ENCODE measurements at places on chromosomes 7 and 10.

DNA sequence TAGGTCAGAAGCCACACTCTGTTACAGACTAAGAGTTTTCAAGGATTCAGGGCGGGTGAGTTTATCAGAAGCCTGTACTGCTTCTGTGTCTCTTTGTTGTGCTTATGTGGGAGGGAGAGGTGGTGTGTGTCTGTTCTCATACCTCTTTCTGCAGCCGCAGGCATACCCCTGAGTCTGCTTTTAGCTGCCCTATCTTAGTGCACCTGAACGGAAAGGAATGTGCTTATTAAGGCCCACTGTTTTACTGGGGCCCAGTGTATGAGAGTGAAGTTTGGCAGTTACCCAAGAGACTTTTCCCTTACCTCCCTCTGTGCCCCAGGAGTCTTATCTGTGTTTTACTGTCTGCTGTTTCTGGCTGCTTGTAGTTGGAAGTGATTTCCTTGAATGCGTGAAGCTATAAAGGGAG is 104.3 kb downstream of the TYW1 start:
- no peak for DNase-seq

DNA sequence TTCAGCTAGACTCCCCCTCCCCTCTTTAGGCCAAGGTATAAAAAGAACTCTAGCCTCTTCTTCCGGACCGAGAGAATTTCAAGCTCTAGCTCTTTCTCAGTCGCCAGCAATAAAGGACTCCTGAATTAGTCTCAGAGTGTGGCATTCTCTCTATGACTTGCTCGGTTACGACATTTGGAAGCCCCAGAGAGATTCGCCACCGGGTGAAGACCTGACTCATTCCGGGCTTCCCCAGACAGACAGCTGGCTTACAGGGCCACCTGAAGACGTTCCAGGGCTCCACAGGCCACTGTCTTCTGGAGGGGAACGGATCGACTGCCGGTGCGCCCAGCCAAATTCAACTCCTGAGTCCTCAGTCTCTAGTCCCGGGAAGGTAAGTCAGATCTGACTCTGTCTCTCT is at the start of gene AKR1B15:
Gene AKR1B15, plus strand, starts transcription at position 234 of the 400 bp plus-strand sequence. CDS start 15,510 bp downstream, outside the sequence.
- no peak for DNase-seq

DNA sequence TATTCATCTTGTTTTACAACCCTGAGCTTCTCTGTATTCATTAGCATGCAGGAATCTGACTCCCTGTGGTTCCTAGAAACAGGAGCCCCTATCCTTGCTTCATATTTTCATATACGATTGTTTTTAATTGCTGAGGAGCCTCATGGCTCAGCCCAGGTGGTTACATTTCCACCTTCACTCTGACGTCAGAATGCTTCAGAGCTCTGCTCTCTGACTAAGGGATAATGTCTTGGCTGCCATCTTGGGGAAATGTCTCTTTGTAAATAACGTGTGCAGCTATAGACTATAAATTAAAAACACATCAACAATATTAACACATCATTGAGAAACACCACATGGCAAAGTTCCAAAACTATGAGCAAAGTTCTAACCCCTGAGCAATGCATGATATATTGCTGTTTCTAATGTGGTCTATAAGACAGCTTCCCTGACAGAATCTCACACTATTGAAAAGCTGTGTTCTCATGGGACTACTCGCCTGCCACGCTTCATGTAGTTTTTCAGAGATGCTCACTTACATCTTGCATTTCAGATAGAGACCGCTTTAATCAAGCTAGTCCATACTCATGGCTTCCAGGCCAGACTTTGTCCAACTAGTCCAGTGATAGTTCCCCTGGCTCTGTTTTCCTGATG is 227.0 kb downstream of the SORCS3 start:
- no peak for DNase-seq

DNA sequence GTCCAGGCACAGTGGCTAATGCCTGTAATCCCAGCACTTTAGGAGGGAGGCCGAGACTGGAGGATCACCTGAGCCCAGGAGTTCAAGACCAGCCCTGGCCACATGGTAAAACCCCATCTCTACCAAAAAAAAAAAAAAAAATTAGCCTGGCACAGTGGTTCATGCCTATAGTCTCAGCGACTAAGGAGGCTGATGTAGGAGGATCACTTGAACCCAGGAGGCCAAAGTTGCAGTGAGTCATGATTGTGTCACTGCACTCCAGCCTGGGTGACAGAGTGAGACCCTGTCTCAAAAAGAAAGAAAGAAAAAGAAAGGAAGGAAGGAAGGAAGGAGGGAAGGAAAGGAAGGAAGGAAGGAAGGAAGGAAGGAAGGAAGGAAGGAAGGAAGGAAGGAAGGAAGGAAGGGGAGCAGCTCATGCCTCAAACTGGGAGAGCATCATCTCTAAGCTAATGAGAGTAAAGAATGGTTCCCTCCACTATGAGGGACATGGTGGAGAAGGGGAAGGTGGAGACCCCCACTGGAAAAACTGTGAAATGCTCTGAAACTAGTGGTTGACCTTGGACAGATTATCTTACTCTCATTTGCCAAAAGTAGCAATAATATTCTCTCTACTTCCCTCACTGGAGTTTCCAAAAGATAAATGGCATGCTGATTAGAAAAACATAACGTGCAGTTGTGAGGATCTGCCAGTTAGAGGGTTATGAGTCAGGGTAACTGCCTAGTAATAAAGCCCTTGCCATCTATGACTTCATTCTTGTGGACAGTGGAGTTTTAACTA is 16.8 kb downstream of the GIMAP5 start:
- no peak for DNase-seq

GRCh38 chr7:157687845-157688532 is 351.2 kb downstream of the DNAJB6 start:
- DNase-seq, result no peak

GRCh38 chr10:10914144-10914543 is 103.5 kb upstream of the CELF2 start:
- DNase-seq, result no peak

DNA sequence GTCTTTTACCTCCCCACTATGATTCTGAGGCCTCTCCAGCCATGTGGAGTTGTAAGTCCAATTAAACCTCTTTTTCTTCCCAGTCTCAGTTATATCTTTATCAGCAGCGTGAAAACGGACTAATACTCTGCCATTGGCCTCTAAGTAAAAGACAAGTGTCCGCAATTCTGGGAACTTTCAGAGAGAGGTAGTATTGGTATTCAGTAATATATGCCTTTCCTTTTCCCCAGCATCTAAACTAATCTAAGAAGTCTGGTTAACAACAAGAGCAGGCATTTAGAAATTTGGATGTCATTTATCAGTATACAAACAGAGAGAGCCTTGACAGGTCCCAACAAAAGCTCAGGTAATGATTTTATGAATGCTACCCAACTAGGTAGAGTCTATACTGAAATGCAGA is 95.2 kb downstream of the ATE1 start:
- DNase-seq, result no peak

- DNase-seq, result no peak
These were observed 51.4 kb upstream of the DLG5 start for GRCh38 chr10:77977934-77978333.

- no peak for DNase-seq
These were observed 18.9 kb upstream of the PRSS37 start for GRCh38 chr7:141860207-141860606.

DNA sequence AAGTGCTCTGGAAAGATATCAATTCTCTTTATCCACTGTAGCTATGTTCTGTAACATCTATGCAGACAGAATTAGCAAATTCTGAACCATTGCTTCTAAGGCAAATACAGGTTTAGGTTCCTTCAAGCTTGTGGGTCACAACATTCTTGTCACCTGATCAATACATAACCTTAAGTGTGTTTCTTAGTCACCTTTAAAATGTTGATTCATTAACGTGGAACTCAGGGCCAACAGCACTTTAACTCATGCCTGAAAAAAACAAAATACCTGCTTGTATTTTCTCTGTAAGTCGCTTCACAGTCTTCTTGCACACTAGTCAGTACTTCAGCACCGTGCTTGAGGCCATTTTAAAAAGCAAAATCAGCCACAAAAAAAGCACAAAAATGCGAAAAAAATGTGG is 35.2 kb upstream of the TRIL start:
- DNase-seq, result no peak

GRCh38 chr10:35993591-35994515 is 351.8 kb upstream of the FZD8 start:
- no peak for DNase-seq

- no peak for DNase-seq
These were observed 46.4 kb upstream of the RSBN1L start for GRCh38 chr7:77649716-77650349.

Measured in stimulated activated CD8-positive, alpha-beta memory T cell treated with anti-CD3 and anti-CD28 coated beads, Interleukin-2, amount 100 ng/mL, for 1 hour (primary cell).